Stimulated activated CD4-positive, alpha-beta T cell treated with anti-CD3 and anti-CD28 coated beads, TNF-alpha, amount 100 ng/mL, for 24 hours (primary cell): ENCODE measurements at places on chromosomes 4 and X.

- no peak for DNase-seq
Observed at GRCh38 chrX:10482261-10482660, 138.1 kb downstream of the MID1 start.

DNA sequence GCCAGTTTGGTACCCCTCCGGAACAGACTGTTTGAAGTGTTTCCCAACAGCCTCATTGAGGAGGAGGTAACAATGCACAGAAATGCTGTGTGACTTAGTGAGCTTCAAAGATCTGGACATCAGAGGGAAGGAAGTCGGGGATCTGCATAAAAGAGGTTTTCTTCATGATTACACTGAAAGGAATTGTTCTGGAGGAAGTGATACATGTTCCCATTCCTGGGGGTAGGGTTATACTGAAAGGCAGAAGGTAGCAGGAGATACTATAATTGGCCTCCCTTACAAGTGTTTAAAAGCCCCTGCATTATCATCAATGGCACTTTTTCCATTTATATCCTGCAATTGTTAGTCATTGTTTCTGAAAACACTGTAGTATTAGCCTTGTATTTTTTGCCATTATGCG is 94.0 kb upstream of the DKK2 start:
- no peak for DNase-seq

- no peak for DNase-seq
Observed at GRCh38 chr4:3640587-3640962, 108.4 kb upstream of the LRPAP1 start.

- no peak for DNase-seq
Observed at GRCh38 chr4:675980-676870, 1.9 kb downstream of the MYL5 start.

DNA sequence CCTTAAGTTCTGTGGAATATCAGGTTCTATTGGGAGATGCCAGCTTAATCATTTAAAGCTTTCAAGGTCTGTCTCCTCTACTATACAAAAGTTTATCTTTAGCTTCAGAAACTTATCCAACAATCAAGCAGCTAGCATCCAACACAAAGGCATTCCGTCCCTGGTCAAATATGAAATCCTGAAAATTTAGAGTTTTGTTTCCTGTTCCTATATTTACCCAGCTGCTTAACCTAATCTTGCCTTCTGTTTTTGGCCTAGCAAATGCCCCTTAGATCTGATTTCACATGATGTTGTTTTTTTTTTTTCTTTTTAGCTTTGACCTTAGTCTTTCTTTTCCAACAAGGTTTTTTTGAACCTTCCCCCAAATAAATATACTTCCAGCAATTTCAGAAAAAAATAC is 33.8 kb downstream of the FAM13A start:
- no peak for DNase-seq

DNA sequence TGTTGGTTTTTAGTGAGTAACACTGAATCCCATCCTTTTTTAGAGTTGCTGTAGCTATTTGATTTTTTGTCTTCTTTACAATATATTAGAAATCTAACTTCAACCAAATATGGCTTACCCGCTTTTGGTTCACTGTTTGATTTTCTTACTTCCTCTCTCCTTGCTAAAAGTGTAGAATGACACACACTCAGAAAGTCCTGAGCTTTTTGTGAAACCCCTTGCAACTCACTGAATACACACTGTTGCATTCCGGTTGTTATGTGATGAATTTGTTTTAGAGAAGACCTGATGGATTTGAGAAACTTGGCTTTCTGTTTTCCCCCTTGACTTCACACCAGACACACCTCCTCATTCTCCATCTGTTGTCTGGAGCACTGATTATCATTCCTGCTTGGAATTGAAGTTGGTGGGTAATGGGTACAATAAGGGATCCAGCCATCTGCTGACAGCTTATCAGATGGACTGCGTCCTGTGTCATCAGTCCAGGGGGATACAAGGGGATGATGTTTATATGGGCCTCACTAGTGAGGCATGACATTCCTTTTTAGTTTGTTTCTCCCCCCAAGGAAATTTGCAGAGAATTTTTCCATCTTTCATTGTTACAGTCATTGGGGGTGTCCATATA is 5.2 kb downstream of the TMEM164 start:
- DNase-seq, result no peak

DNA sequence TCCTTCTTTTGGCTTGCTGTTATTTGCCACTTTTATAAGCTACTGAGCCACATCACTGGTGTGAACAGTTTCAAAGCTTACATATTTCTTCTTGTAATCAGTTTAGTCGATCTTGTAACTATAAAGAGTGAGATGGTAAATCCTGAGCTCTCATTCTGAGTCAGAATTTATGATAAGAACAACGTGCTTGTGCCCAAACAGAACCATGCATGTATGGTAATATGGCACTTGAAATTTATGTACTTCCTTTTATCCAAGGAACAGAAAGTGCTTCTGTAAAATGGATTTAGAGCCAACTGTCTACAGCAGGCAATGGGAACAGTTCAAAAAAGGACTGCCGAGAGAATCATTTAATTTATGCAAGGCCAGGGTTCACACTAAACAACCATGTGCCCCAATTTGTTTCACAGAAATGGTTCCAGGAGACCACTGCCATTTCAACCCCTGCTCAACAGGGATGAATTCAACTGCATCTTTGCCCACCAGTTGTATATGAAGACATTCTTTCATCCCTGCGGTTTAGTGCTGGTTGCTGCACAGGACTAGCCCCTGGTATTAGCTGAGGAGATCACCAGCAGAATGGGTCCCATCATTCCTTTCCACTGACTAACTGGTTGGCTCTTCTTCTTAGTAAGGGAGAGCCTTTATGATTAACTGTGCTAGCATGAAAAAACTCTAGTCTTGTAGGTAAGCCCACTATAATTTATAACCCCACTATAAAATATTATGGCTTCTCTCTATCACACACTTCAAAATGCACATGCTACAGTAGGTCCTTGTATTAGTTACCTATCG is 162.9 kb upstream of the PGRMC2 start:
- DNase-seq, result no peak
